A549 treated with dexamethasone at 1 μM for 4 hours (cell line): ENCODE measurements at places on chromosomes 6 and 20. TPM values are rescaled to one million over a fixed set of nuclear protein-coding genes. Genes with fewer than 3 reads are reported as not detected.

Gene PRKN
- 0.02 to 0.09 TPM (median 0.06 TPM) in 4 of 5 replicates, not detected in the other for total RNA-seq

Gene OSER1
- total RNA-seq: 46.9 to 52.5 TPM (median 50.1 TPM) in 5 replicates

Gene TP53RK
- 11.7 to 13.7 TPM (median 12.0 TPM) in 5 replicates for total RNA-seq

Gene UST
- total RNA-seq: 5.1 to 6.7 TPM (median 5.5 TPM) in 5 replicates

Gene EDN3
- 2.7 to 3.5 TPM (median 3.3 TPM) in 5 replicates for total RNA-seq

Gene PAX1
- 0.05 to 0.11 TPM in 2 of 5 replicates, not detected in the others for total RNA-seq

Gene PRPF6
- 47.9 to 59.1 TPM (median 58.3 TPM) in 5 replicates for total RNA-seq

Gene SLA2
- total RNA-seq: 0.08 to 0.12 TPM (median 0.12 TPM) in 5 replicates

Gene ULBP2
- 3.5 to 4.2 TPM (median 3.8 TPM) in 5 replicates for total RNA-seq

Gene HEY2
- total RNA-seq: 0.04 to 0.05 TPM in 2 of 5 replicates, not detected in the others

Gene PRDM13
- total RNA-seq: 0.71 to 1.1 TPM (median 1.0 TPM) in 5 replicates

Gene FAM209B
- 0.17 to 0.48 TPM (median 0.28 TPM) in 5 replicates for total RNA-seq

Gene NR2E1
- total RNA-seq: 0.06 to 0.07 TPM (median 0.07 TPM) in 4 of 5 replicates, not detected in the other

Gene GPX5
- not detected in 5 replicates for total RNA-seq

Gene NMBR
- total RNA-seq: not detected in 5 replicates

Gene BMP5
- total RNA-seq: 0.01 to 0.04 TPM in 2 of 5 replicates, not detected in the others

Gene CTAGE9
- not detected in 5 replicates for total RNA-seq

Gene GPR63
- total RNA-seq: 0.30 to 0.47 TPM (median 0.36 TPM) in 5 replicates

Gene EGFL8
- 0.70 to 2.2 TPM (median 1.5 TPM) in 5 replicates for total RNA-seq

Gene SLC23A2
- total RNA-seq: 12.0 to 17.7 TPM (median 15.2 TPM) in 5 replicates

Gene MEP1A
- total RNA-seq: not detected in 5 replicates
